Neural progenitor cell (in vitro differentiated cells): ENCODE measurements at places on chromosomes 3 and 15. TPM values are rescaled to one million over a fixed set of nuclear protein-coding genes. Genes with fewer than 3 reads are reported as not detected.

- no peak overlapping the region for H3K4me3 ChIP-seq
- peaks cover 32% of the 10 kb centered on the region for H3K27me3 ChIP-seq
- peaks cover 40% of the 10 kb centered on the region for H3K4me1 ChIP-seq
- peak; percentile 72 for DNase-seq
Measured at GRCh38 chr3:134378384-134378783, 4.1 kb upstream of the AMOTL2 start.

The FAM107A gene
- total RNA-seq = 0.11 and 0.71 TPM in 2 replicates

The SLC7A14 gene
- under 0.01 TPM in 1 of 2 replicates, not detected in the other for total RNA-seq

- H3K36me3 ChIP-seq = no peaks in the 10 kb centered on the region
- no peak overlapping the region for H3K4me3 ChIP-seq
- no peak for DNase-seq
Measured at GRCh38 chr3:123104550-123104949, 37.7 kb downstream of the PDIA5 start.

The LRRFIP2 gene
- 29.5 and 36.7 TPM in 2 replicates for total RNA-seq

The ANKUB1 gene
- total RNA-seq = not detected in 2 replicates

The EDEM1 gene
- total RNA-seq = 11.8 and 12.3 TPM in 2 replicates

The WDR49 gene
- 0.25 TPM in 1 of 2 replicates, not detected in the other for total RNA-seq

The MAGI1 gene
- 40.6 and 48.4 TPM in 2 replicates for total RNA-seq

The SERINC4 gene
- total RNA-seq = 0.50 TPM in 1 of 2 replicates, not detected in the other

- DNase-seq = peak; percentile 68
- H3K27ac ChIP-seq = no peak overlapping the region
- no peaks in the 10 kb centered on the region for H3K36me3 ChIP-seq
Measured at GRCh38 chr15:74958320-74958907, 1.8 kb upstream of the RPP25 start.

DNA sequence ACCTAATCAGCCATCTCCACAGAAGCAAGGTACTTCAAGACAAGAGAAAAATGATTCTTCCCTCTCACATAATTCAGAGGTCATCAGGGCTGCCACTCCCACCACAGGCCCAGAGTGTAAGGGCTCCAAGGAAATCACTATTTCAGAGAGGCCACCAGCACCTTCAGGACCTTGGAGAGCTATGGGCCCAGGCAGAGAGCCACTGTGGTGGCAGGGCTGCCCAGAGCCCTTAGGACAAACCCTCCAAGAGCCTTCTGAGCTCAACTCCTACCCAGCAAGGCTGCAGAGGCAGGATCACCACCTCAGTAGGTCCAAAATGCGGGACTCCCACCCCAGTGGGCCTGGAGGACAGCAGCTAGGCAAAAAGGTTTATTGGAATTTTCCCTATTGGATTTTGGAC, 17.9 kb upstream of the FAN1 start:
- peak; percentile 60 for DNase-seq
- no peak overlapping the region for H3K27ac ChIP-seq

The FANCD2OS gene
- not detected in 2 replicates for total RNA-seq

DNA sequence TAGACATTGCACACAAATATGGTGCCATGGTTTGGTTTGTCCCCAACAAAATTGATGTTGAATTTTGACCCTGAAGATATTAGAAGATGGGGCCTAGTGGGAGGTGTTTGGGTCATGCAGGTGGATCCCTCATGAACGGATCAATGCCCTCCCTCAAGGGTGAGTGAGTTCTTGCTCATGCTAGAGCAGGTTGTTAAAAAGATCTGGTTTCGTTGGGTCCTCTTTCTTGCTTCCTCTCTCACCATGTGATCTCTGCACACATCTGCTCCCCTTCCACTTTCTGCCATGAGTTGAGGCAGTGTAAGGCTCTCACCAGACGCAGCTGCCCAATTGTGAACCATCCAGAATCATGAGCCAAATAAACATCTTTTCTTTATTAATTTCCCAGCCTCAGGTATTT, 87.8 kb upstream of the MDFIC2 start:
- no peak overlapping the region for H3K27ac ChIP-seq
- no peak overlapping the region for H3K4me3 ChIP-seq
- no peaks in the 10 kb centered on the region for H3K36me3 ChIP-seq
- no peaks in the 10 kb centered on the region for H3K27me3 ChIP-seq

The XCR1 gene
- not detected in 2 replicates for total RNA-seq

DNA sequence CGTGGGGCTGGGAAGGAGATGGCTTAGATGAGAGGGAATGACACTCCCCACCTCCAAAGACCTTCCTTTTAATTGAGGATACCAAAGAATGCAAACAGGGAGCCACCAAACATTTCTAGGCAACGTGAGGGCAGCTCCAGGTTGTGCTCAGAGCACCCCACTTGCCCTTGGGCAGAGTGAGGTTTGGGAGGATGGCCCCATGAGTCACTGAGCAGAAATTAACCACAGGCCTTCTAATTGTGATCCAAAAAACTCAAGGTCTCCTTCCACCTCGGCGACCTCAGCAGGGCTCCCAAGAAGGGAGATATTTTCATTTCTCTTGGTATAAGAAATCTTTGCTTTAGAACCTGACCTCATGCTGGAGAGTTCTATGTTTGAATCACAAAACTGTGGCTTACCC, 305.0 kb upstream of the TPM1 start:
- H3K4me3 ChIP-seq = no peak overlapping the region
- H3K27me3 ChIP-seq = no peaks in the 10 kb centered on the region
- H3K27ac ChIP-seq = no peak overlapping the region
- no peaks in the 10 kb centered on the region for H3K36me3 ChIP-seq
- H3K4me1 ChIP-seq = peaks cover 30% of the 10 kb centered on the region

DNA sequence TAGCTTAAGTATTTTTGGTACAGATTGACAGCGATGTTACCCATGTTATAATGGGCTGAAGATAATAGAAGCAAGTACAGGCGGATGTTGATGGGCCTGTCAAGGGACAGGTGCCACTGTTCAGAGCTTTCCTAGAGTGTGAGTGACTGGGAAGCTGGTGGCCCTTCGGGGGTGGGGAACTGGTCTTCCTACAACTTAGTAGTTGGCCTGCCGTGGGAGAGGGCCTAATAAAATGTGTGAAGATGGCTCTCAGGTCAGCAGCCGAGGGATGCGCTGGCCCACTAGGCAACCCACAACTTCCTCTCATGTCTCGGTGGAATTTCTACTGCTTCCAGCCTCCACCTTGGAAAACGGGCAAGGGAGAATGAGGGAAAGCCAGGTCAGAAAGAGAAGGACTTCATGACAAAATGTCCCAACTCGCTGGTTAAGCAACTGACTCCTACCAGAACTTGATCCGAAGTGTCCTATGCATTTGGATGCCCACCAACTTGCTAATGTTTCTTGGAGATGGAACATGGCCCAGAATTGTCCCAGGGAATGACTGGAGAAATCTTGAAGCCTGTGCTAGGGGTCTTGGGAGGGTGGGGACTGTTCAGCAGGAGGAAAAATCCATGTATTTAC, 1.4 kb downstream of the GYG1 start:
- H3K4me1 ChIP-seq = no peaks in the 10 kb centered on the region
- no peak overlapping the region for H3K27ac ChIP-seq
- peak; percentile 6 for DNase-seq

- H3K4me1 ChIP-seq = no peaks in the 10 kb centered on the region
- DNase-seq = no peak
- no peaks in the 10 kb centered on the region for H3K27me3 ChIP-seq
Measured at GRCh38 chr3:38567498-38567897, 71.4 kb downstream of the EXOG start.

- H3K4me3 ChIP-seq = no peak overlapping the region
- DNase-seq = no peak
- no peaks in the 10 kb centered on the region for H3K4me1 ChIP-seq
- H3K27me3 ChIP-seq = no peaks in the 10 kb centered on the region
Measured at GRCh38 chr3:67296039-67296892, 298.2 kb downstream of the KBTBD8 start.

DNA sequence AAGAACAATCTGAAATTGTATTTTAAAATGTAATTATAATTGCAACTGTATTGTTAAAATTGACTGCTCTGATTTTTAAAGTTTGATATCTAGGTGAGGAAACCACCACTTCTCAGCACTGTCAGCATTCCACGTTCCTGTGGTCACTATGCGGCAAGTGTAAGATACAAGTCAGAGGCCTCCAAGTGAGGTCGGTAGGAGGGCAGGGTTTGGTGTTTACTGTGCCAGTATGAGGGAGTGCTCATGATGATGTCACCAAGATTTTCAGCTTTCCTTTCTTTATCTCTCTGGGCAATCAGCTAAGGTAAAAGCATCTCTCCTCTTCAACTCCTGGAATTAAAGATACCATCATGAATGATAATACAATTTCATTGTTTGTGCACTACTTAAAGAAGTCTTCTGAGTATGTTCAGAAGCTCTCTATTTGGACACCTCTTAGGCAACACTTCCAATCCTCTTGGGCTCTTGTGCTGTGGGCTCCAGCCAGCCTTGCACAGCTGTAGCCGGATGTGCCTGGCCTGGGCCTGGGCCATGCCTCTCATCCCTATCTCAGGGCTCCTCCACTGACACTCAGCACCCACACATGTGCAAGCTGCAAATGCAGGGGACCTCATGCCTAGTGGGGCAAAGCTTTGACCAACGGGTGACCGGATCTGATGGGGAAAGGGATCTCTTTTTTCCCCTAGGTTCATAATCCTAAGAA, 42.9 kb downstream of the CCR3 start:
- no peaks in the 10 kb centered on the region for H3K4me1 ChIP-seq
- H3K27ac ChIP-seq = no peak overlapping the region
- no peak for DNase-seq
- H3K36me3 ChIP-seq = no peaks in the 10 kb centered on the region
- no peaks in the 10 kb centered on the region for H3K27me3 ChIP-seq
- H3K4me3 ChIP-seq = no peak overlapping the region

- no peaks in the 10 kb centered on the region for H3K4me1 ChIP-seq
- H3K27ac ChIP-seq = no peak overlapping the region
- no peaks in the 10 kb centered on the region for H3K36me3 ChIP-seq
- no peak for DNase-seq
Measured at GRCh38 chr3:38115645-38116427, 21.1 kb downstream of the ACAA1 start.

The SEC22C gene
- 48.5 and 48.6 TPM in 2 replicates for total RNA-seq

The WNT5A gene
- total RNA-seq = 3.3 and 5.5 TPM in 2 replicates

- no peaks in the 10 kb centered on the region for H3K36me3 ChIP-seq
- peaks cover 6% of the 10 kb centered on the region for H3K4me1 ChIP-seq
- no peak for DNase-seq
- no peak overlapping the region for H3K27ac ChIP-seq
- H3K27me3 ChIP-seq = no peaks in the 10 kb centered on the region
- H3K4me3 ChIP-seq = no peak overlapping the region
Measured at GRCh38 chr3:52892290-52892624, 5.1 kb downstream of the STIMATE start.

DNA sequence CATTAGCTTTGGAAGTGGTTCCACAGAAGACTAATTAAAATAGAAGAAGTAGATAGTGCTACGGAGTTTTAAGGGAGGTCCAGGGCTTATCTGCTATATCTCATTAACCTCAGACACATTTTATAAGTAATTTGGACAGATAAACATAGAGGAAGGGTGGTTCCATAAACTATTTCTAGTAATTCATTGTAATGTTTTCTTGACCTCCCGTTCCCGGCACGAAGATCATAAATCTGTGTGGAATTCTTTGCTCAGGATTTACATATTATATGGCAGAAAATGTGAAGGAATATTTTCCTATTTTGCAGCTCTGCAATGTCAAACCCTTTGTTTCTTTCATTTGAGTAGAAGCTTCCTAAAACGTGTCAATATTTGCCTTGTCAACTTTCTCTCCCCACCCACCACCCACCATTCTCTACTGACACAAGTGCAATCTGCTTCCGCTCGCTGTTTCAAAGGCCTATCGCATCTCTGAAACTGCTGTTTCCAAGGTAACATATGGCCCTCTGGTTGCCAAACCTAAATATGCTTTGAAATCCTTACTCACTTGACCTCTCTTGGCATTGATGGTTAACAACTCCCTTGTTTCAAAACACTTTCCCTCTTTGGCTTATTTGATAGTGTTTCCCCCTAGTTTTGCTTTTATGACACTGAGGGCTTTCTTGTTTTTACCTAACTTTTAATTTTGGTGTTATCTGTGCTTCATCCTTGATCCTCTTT, 21.4 kb upstream of the PLSCR5 start:
- no peaks in the 10 kb centered on the region for H3K36me3 ChIP-seq
- no peaks in the 10 kb centered on the region for H3K27me3 ChIP-seq
- H3K4me3 ChIP-seq = no peak overlapping the region
- no peak for DNase-seq
- no peak overlapping the region for H3K27ac ChIP-seq

DNA sequence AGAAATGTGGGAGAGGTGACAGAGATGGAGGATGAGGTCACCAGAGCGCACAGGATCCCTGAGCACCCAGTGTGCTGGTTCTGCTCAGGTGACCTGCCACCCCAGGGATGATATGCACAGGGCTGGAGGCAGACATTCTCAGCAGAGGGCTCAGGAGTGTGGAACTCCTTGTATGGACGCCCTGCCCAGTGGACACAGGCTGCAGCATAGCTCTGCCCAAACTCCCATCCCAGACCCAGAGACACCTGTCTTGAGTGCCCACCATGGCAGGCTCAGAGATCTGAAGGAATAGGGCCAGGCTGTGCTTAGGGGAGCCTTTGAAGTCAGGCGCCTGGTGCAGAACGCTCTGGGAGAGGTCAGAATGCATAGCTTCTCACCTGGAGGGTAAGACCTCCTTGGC, 47.3 kb downstream of the PPCDC start:
- no peaks in the 10 kb centered on the region for H3K4me1 ChIP-seq
- no peak overlapping the region for H3K4me3 ChIP-seq
- no peak for DNase-seq
- H3K27ac ChIP-seq = no peak overlapping the region

DNA sequence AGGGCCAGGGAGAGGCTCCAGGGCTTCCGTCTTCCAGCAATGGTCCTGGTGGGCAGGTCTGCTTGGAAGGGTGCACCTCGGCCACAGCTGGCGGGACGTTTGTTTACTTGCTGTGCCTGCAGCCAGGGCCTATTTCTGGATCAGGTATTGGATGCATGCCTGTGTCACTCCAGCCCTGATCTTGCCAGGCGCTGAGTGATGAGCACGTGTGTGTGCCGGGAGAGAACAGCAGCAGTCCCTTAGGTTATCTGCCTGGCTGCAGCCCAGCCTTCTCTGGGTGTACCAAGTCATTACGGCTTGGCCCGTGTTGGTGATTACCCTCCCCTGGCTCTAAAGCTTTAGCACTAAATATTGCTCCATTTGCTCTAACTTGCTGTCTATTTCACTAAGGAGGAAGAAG, 14.9 kb downstream of the CCDC32 start:
- no peaks in the 10 kb centered on the region for H3K36me3 ChIP-seq
- no peak overlapping the region for H3K4me3 ChIP-seq
- H3K4me1 ChIP-seq = peaks cover 12% of the 10 kb centered on the region
- no peak for DNase-seq
- no peaks in the 10 kb centered on the region for H3K27me3 ChIP-seq

DNA sequence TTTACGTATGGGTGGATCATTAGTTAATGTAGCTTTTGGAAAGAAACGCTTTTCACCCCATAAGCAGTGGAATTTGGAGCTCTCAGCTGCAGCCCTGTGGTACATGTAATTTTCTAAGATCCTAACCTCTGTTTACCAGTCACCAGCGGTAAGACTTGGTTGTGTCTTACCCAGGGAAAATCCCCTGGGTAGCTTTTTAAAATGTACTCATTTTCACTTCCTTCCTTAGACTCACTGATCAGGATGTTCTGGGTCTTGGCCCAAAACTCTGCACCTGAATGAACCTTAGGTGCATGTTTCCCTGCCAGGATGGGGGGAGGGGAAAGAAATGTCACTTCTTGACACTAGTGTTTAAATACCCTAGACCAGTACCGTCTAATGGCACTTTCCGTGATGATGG, 605.2 kb downstream of the MAGI1 start:
- H3K36me3 ChIP-seq = peaks cover 3% of the 10 kb centered on the region
- no peaks in the 10 kb centered on the region for H3K27me3 ChIP-seq
- no peak overlapping the region for H3K27ac ChIP-seq

GRCh38 chr3:197573048-197573767, 17.4 kb upstream of the BDH1 start:
- peaks cover 2% of the 10 kb centered on the region for H3K4me1 ChIP-seq
- no peak for DNase-seq
- H3K36me3 ChIP-seq = no peaks in the 10 kb centered on the region
- H3K27me3 ChIP-seq = no peaks in the 10 kb centered on the region

The AGTR1 gene
- 0.09 TPM in 1 of 2 replicates, not detected in the other for total RNA-seq
